ENCODE measurements at places on chromosomes 7 and 10.

DNA sequence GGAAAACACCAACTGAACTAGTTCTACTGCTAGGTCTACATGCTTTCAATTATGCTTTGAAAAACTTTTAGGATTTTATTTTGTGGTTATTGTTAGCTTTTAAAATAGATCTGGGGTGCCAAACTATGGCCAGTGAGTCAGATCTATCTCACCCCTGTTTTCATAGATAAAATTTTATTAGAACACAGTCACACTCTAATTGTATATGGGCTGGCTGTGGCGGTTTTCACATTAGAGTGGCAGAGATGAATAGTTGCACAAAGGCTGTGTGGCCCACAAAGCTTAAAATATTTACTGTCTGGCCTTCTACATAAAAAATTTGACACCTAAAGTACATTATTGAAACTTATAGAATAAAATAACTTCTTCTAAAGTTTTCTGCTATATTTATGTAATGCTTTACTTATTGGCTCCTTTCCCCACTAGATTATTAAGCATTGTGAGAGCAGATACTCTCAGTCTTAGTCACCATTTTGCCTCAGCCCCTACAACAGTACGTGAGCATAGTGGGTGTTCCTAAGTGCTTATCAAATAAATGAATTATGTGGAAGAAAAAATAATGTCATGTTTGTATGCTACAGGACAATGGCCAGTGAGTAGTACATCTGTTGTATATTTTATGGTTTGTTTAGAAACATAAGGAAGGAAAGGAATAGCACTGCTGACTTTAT is 5.4 kb upstream of the SUV39H2 start:
- DNase-seq, result no peak

- DNase-seq, result no peak
Measured at GRCh38 chr7:148819697-148820360, 64.3 kb downstream of the EZH2 start.

DNA sequence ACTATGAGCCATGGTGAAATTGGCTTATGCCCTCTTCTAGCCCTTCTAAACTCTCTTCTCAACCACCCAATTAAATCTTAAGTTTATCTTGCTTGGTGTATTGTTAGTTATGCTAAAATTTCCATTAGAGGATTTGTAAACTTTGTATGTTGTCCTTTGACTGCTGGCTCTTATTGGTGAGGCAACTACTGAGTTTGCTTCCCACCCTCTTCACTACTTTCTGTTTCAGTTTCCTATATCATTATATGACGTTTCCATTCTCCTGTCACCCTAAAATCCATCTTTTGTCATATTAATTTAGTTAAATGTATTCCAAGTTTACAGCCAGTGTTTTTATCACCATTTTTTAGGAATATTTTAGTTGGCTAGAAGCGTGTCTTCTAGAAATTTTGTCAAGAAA is 80.9 kb upstream of the VWC2 start:
- no peak for DNase-seq

- no peak for DNase-seq
Measured at GRCh38 chr7:149007611-149008010, 20.7 kb downstream of the PDIA4 start.

- no peak for DNase-seq
Measured at GRCh38 chr7:67955061-67955460, 958.4 kb downstream of the TYW1 start.

GRCh38 chr10:112208997-112209396 is 25.4 kb upstream of the GPAM start:
- DNase-seq, result no peak

DNA sequence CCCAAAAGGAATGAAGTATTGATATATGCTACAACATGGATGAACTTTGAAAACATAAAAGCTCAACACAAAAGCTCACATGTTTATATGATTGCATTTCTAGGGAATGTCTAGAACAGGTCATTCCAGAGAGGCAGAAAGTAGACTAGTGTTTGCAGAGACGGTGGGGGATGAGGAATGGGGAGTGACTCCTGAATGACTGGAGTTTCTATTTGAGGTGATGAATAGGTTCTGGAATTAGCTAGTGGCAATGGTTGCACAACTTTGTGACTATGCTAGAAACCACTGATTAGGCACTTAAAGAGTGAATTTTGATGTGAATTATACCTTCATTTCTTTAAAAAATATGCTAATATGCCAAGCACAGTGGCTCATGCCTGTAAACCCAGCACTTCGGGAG is 6.9 kb downstream of the KPNA7 start:
- no peak for DNase-seq

DNA sequence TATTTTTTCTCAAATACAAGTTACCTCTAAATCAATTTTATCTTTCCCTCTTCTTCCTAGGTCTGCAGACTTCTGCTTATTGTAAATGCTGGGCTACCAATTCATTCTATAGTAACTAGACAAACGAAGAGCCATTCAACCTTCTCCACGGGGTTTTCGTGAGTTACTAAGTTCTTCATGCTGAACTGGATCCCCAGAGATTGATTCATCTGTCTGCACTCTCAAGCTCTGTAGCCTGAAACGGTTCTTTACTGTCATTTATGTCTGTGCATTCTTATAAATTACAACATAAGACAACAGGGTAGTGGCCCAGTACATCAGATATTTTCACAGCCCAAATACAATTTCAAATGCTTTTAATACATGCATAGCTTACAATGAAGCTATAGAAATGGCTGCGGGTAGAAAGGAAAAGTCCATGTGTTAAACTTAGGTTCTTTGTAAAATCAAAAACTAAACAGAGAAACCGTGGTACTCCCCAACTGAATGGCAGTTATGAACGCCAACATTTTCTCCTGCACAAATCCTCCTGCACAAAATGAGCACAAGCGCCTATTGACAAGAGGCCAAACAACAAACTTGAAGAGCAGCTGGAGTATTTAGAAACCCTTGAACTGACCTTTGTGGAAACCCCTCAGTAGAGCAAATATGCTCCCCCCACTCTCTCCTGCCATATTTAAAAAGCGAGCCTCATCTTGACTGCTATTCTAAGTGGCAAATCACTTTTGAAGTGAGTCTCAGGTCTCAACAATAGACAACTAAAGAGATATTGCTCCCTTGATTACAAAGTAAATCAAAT is 20.7 kb downstream of the LAMB1 start:
- no peak for DNase-seq

GRCh38 chr7:65429642-65430343 is 56.1 kb downstream of the ZNF92 start:
- DNase-seq, result no peak

DNA sequence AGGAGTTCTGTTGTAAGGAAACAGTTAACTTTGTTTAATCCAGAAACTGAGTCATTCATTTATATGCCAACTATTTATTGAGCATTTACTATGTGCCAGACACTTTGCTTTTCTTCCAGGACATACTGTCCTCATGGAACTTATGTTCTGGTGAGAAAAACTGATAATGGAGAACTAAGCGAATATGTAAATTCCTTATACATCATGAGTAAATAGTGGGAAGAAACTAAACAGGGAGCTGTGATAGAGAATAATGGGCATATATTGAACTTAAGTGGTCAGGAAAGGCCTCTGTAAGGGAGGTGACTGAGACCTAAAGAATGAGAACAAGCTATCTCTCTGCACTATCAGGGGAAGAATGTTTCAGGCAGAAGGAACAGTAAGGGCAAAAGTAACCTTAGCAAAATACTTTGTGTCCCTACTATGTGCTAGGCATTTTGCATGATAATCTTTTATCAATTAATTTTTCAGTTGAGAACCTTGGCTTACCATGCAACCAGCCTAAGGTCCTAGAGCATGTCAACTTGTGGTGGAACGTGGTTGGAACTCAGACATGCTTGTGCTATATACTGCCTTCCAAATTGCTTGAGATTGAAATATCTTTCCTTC is 45.4 kb downstream of the ST7 start:
- DNase-seq, result no peak

DNA sequence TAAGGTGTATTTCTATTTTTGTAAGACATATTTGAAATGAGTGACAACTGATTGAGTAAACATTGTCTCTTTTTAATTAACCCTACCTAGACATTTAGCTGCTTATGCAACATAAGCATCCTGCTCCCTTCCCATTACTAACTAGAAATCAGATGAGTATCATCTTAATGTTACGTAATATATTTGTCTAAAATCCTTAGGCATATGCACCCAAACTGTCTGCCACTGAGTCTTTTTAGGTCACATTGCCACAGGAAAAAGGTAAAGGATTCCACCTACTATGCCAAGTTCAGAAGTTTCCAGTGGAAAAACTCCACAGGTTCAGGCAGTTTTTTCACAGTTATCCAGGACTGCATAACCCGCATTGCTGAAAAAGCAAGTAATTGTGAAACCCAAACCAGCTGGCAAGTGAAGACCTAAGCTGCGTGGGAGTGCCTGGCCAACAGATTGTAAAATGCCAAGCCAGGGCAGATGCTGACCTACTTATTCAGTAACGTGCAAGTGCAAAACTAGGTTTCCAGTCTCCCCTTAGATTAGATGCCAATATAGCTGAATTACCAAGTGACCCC is 983.7 kb downstream of the GATA3 start:
- DNase-seq, result no peak

GRCh38 chr7:118863966-118864365 is 639.5 kb downstream of the ANKRD7 start:
- no peak for DNase-seq

GRCh38 chr7:33933611-33934281 is 28.4 kb downstream of the BMPER start:
- no peak for DNase-seq

- no peak for DNase-seq
Measured at GRCh38 chr10:86583983-86584382, 62.4 kb upstream of the WAPL start.

DNA sequence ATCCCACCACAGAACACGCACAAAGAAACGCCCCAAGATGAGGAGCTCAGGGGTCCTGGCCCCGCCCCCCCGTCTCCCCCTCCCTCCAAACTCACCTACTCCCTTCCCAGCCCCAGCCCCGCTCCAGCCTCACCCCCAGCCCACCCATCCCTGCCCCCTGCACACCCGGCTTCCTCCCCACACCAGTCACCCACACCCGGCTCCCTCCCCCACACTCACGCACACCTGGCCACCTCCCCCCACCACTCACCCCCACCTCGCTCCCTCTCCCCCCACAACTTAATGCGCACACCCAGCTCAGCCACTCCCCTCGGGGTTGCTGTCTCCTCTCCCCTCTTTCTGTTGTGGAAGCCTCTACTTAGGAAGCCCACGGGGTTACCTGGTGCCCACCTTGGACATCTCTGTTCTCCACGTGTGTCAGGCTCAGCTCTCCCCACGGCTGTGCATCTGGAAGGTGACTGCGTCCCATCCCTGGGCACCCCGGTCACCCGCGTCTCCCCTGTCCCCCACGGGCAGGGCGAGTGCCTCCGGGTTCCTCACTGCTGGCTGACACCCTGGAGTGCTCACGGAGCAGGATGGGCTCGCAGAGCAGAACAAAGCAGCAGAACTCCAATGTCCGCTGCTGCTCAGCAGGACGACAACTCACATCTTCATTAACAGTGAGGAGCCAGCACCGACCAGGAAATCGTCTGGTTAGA is 166.8 kb downstream of the USP6NL start:
- DNase-seq, result no peak

- DNase-seq, result no peak
Measured at GRCh38 chr7:107078517-107078966, 34.0 kb downstream of the PRKAR2B start.

GRCh38 chr10:130039141-130039540 is 71.5 kb downstream of the C10orf143 start:
- no peak for DNase-seq

DNA sequence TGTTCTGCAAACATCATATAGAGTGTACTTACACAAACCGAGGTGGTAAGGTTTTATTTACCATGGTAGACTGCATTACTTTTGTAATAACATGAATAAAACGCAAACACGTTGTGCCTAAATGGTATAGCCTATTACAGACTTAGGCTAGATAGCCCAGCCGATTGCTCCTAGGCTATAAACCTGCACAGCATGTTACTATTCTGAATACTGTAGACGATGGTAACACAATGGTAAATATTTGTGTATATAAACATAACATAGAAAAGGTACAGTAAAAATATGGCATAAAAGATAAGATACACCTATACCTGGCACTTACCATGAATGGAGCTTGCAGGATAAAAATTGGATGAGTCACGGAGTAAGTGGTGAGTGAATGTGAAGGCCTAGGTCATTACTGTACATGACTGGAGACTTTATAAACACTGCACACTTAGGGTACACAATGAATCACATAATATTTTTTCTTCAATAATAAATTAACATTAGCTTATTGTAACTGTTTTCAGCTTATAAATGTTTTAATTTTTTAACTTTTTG is 16.3 kb downstream of the AKR1D1 start:
- no peak for DNase-seq

- DNase-seq, result no peak
Measured at GRCh38 chr7:81264116-81264515, 345.3 kb upstream of the SEMA3C start.

- DNase-seq, result no peak
Measured at GRCh38 chr7:112888781-112889180, 98.6 kb upstream of the TMEM168 start.

- DNase-seq, result no peak
Measured at GRCh38 chr10:30092151-30092790, 32.9 kb upstream of the JCAD start.

GRCh38 chr10:44978570-44979280 is at the start of gene DEPP1:
DEPP1 (minus strand) TSS chr10:44978809; CDS start chr10:44978030, 779 bp downstream.
- no peak for DNase-seq

- DNase-seq, result no peak
Measured at GRCh38 chr7:17134786-17135185, 163.7 kb upstream of the AHR start.

GRCh38 chr10:117246997-117247671 is 6.2 kb downstream of the SLC18A2 start:
- DNase-seq, result no peak

DNA sequence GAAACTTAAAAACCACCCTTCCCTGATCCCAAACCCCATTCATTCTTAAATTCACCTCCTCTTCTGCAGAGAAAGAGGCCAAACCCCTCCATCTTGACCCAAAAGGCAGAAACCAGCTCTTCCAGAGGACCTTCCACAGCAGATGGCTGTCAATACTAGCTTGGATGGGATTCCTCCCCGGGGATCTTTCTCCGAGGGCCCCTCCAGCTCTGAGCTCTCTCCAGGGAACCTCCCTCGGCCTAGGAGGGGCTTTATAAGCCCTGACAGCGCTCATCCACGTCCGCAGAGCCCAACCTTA is 5.4 kb downstream of the TNRC18 start:
- no peak for DNase-seq

GRCh38 chr10:53716156-53716555 is 943.6 kb upstream of the MBL2 start:
- no peak for DNase-seq

- no peak for DNase-seq
Measured at GRCh38 chr10:49457686-49458085, 61.8 kb upstream of the DRGX start.

GRCh38 chr10:73088304-73088703 is 8.4 kb downstream of the P4HA1 start:
- no peak for DNase-seq

GRCh38 chr10:35140727-35141126 is 14.1 kb downstream of the CREM start:
- DNase-seq, result no peak

GRCh38 chr7:82675396-82675795 is 231.8 kb upstream of the CACNA2D1 start:
- no peak for DNase-seq

GRCh38 chr10:60921633-60922032 is 22.4 kb downstream of the RHOBTB1 start:
- DNase-seq, result no peak

All from stimulated activated CD8-positive, alpha-beta memory T cell treated with anti-CD3 and anti-CD28 coated beads, Interleukin-4, amount 100 ng/mL, for 1 hour (primary cell).